ENCODE measurements at places on chromosomes 3 and 15.

- peak; percentile 40 for DNase-seq
These were observed 23.7 kb downstream of the CFAP92 start for GRCh38 chr3:128969993-128970739.

GRCh38 chr3:175670557-175670956, 811.4 kb downstream of the NAALADL2 start:
- DNase-seq, result no peak

DNA sequence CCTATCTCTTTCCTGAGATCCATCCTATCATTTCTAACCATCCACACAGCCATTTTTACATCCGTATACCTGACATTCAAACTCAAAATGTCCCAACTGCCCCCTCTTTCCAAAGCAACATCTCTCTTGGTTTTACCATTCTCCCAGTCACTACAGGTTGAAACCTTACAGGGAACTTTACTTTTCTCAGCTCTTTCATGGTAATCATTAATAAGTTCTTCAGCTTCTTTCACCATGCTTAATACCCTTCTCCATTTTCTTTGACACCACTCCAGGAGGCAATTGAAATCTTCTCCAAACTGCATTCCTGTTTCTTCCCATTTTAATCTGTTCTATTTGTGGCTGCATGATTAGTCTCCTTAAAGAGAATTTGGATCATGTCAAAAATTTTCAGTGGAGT, 352.5 kb downstream of the GAP43 start:
- DNase-seq, result no peak

GRCh38 chr3:8766148-8766547, 3.3 kb downstream of the OXTR start:
- DNase-seq, result no peak

GRCh38 chr3:104974316-104974715, 392.4 kb upstream of the ALCAM start:
- DNase-seq, result no peak

DNA sequence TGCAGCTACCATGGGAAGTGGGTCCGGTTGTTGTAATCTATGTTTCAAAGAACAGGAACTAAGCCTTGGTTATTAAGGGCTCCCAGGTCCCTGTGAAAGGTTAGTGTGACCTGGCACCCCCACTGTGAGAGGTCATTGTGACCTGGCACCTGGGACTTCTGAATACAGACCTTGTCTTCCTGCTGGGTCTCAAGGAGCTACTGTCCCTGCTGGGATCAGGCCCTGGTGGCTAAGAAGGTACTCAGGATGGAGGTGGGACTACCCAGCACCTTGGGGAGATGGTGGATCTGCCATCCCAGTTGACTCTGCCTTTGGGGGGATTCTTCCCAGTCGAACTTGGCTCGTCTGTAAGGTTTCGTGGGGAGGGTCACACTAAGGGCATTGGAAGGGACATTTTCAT, 10.3 kb upstream of the SLCO2A1 start:
- DNase-seq, result no peak

- DNase-seq, result no peak
These were observed 49.9 kb downstream of the CASR start for GRCh38 chr3:122233101-122233952.

- DNase-seq, result no peak
These were observed 31.3 kb downstream of the TARS3 start for GRCh38 chr15:101692801-101693598.

- no peak for DNase-seq
These were observed 142.3 kb upstream of the TPM1 start for GRCh38 chr15:62900071-62900802.

DNA sequence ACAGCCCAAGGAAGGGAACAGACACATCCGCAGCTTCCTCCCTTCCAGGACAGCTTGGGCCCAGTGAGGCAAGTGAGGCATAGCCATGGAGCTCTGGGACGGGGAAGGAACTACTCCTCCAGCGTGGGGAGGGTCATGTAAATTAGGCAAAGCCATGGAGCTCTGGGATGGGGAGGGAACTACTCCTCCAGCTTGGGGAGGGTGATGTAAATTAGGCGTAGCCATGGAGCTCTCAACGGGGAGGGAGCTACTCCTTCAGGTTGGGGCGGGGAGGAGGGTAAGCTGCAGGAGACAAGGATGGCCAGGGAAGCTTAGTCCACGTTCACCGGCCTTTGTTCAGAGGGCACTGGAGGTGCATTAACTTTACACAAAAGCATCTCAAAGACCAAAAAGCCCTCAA, 21.1 kb upstream of the BDH1 start:
- DNase-seq, result no peak

- no peak for DNase-seq
These were observed 110.8 kb downstream of the TBC1D5 start for GRCh38 chr3:17631609-17632008.

- no peak for DNase-seq
These were observed 703 bp upstream of the LSAMP start for GRCh38 chr3:116445990-116446389.

DNA sequence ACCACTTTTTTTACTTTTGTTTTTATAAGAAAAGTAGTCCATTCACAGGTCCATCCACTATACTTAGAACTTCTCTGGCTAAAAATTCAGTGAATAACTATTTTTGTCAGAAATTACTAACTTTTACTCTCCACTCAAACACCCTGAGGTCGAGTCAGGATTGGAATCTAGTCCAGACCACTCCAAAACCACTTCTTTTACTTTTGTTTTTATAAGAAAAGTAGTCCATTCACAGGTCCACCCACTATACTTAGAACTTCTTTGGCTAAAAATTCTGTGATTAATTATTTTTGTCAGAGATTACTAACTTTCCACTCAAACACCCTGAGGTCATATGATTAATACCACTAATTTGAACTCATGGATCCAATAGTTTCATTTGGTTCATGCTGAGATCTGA, 239.4 kb downstream of the RORA start:
- no peak for DNase-seq

DNA sequence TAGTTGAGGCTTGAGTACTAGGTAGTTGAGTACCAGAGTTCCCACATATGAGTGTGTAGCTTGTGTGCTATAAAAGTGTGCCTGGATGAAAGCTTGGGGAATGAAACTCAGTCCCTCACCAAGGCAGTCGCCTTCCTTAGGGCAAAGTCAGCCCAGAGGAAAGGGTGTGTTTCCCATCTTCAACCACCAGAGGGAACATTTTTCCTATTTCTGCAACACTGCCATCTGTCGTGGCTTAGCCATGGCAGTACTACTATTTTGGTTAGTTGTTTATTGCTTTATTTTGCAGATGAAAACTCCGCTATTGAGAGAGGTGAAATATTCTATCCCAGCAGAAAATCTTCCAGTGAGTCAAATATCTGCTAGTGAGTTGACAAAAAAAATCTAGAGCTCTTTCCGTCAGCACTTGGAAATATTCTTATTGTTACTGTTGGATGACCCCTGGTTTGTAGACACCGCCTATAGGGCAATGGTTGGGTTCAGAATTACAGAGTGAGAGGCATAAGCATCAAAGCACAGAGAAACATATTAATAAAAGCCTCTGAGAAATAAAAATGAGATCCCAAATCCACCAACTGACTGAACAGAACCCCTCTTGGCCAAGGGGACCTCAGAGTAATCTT, 239.9 kb downstream of the CPNE4 start:
- no peak for DNase-seq

DNA sequence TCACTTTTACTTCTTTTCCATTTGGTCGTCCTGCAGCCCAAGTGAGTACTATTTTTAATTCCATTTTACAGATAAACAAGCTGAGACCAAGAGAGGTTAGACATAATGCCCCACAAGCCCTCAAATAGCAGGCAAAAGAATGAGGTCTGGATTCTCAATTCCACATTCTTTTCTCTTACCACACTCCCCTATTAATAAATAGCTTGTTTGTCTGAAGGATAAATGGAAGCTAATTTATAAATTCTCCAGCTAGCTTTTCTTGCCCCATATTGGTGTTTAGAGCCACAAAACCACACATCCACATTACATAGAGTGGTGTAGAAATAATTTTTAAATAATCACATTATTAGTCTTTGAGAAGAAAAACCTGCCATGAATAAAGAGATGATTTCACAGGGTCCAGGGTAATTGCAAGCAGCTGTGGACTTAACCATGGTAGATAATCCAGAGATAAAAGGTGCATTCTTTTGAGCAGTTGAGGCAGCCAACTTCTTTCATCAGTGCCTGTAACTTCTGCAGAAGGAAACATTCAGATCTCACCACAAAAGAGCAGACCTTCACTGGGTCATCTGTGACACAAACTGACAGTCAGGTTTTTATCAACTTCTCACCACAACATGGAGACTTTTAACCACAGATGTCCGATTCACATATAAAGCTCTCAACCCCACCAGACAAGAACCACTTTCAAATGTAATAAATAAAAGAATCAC, 313.4 kb upstream of the STT3B start:
- no peak for DNase-seq

GRCh38 chr3:118537454-118537853, 497.2 kb downstream of the IGSF11 start:
- no peak for DNase-seq

- no peak for DNase-seq
These were observed 252.5 kb downstream of the ISL2 start for GRCh38 chr15:76588811-76589747.

- DNase-seq, result no peak
These were observed 105.1 kb downstream of the WDR76 start for GRCh38 chr15:43931790-43932435.

DNA sequence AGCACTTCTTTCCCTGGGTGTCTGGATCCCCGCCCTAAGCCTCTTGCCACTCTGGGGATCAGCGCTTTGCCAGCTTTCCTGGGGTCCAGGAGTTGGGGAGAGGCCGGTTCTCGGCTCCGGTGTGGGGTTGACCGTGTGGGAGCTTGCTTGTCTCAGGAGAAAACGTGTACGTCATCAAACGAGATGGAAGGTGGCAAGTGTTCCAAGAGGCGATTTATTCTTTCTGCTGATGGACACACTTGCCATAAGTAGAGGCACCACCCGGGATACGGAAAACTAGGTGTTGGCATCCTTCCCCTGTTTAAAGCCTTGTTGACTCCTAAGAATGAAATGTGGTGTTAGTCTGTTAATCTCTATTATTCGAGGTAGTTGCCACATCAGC, 295 bp downstream of the ZWILCH start:
- DNase-seq, result no peak

DNA sequence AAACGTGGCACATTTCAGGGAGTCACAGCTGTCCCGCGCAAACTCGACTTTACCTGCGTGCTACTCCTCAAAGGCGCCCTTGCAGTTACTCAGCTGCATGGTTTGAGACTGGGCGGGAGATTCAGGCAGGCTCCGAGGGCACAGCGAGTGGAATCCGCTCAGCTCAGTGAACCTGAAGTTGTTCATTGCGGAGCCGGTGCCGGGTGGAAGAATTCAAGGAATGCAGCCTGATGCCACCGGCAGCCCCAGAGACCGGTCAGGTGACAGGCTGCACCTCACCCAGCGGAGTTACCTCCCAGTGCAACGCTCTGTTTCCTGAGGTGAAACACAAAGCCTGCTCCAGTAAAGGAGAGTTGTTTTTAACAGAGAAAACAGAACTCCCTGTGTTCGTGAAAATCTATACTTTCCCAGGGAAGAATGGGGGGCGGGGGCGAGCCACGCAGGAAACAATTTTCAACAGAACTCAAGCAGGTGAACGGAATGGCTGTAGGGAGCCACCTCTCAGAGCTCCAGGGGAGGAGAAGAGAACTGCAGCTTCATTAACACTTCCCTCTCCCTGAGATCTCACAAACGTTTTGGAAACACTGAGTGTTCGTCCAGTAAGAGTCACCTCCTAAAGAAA, 3.8 kb downstream of the VEPH1 start:
- no peak for DNase-seq

- DNase-seq, result no peak
These were observed 24.1 kb downstream of the GYG1 start for GRCh38 chr3:149015393-149015792.

DNA sequence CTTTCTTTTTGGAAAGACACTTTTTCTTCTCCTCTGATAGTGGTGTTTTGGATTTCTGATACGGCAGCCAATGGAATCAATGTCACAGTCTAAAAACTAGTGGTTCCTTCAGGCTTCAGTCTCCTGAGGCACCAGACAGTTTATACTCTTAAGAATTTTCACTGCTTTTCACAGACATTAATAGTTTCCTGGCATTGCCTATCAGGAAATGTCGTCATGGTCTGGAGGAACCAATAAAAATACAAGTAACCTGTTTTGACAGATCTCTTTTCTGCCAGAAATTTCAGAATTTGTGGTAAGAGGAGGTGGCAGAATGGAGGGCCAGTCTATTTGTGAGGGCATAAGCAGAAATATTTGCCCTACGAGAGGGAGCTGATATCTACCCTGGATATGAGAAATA, 44.8 kb downstream of the FILIP1L start:
- no peak for DNase-seq

- no peak for DNase-seq
These were observed 47.5 kb downstream of the CFAP92 start for GRCh38 chr3:128946411-128946810.

GRCh38 chr3:36677331-36678007, 86.9 kb downstream of the DCLK3 start:
- no peak for DNase-seq

DNA sequence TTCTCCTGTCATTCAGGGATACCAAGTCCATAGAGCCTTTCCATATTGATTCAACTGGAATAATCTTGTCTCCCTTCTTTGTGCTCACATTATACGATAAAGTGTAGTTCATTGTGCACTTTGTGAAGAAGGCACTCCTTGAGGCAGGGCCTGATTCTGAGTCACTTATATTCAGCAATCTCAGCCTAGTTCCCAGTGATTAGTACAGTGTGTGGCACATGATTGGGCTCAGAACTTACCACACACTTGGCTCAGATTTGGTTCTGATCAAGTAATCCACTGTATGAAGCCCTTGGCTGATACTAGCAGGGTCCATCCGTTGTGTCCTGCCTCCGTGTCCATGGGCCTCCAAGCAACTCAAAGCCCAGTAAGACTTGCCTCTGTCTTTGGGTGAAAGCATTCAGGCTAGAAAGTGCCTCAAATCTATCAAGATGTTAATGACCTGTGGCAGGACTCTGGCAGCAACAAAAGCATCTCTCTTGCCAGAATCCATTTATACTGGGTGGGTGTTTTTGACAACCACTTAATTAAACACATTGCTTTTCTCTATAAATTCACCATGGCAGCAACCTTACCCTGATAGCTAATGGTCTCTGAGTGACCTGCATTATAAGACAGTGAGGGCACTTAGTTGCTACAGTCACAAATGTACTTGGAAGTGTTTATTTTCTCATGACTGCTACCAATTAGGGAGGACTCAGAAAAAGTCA, 51.3 kb downstream of the TPRG1 start:
- DNase-seq, result no peak

DNA sequence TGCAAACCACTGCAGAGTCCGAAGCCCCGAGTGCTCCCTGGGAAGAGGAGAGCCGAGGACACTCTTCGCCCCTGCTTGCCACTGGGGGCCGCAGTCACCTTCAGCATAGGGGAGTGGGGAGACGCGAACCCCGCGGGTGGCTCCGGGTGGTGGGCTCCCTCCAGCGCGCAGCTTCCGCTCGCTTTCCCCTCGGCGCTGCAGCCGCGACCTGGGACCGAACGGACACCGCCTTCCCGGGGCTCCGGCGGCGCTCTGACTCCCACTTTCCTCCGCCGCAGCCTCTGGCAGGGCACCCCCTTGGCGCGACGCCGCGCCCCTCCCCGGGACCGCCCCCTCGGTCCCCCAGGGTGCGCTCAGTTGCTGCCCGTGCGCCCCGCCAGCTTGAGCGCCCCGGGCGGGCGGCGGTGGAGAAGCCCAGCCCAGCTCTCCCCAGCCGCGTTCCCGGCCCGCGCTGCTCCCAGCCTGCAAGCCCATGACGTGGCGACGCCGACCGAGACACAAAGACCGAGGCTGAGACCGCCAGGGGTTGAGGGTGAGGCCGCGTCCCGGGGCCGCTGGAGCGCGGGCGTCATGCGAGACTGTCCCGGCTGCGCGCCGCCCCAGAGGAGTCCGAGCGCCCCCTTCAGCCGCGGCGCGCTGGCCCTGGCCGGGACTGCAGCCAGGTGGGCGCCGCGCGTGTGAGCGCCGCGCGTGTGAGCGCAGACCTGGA, at the start of gene MINAR1:
TSS of gene MINAR1 (plus strand) at position 701 of the 709 bp plus-strand sequence. CDS start 23,812 bp downstream, outside the sequence.
- DNase-seq, result no peak
